Panc1 (cell line): ENCODE measurements at places on chromosomes 12 and 14. TPM values are rescaled to one million over a fixed set of nuclear protein-coding genes. Genes with fewer than 3 reads are reported as not detected.

- no peak for DNase-seq
These were observed 499.3 kb upstream of the TMEM132C start for GRCh38 chr12:127767656-127768055.

DNA sequence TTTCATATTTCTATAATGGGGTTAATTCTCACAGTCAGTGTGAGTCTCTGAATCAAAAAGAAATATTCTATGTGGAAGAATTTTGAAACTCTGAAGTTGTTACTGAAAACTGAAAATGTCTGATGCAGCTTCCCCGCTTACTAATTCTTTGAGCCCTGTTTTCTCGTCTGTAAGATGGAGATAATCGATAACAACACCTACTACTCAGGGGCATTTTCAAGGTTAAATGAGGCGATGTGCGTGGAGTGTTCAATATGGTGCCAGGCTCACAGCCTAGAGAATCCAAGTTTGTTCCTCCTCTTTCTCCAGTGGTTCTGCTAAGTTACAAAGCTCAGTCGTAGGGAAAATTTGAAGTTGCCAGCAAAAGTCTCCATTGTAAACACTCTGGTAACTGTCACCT, 391.4 kb downstream of the FUT8 start:
- no peak for DNase-seq

DNA sequence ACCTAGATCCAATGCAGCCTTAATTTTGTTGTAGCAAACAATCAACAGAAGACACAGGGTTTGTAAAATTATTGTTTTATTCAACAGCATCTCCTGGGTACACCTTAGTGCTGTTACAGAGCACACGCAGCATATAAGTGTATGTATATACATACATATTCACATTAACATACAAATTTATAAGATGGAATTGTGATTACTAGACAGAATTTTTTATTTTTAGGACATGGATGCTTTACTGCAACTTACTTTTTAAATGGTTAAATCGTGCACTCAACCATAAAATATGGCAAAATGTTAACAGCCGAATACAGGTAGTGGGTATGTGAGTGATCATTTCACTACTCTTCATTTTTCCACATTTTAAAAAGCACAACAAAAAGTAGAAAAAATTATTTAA, 16.6 kb downstream of the HEATR5A start:
- no peak for DNase-seq

Gene AMHR2
- total RNA-seq, result 0.13 TPM

Gene KERA
- total RNA-seq, result not detected

- DNase-seq, result no peak
These were observed 50.5 kb downstream of the SPTLC2 start for GRCh38 chr14:77565994-77566305.

Gene OR6C3
- not detected for total RNA-seq

Gene ACIN1
- 162 TPM for total RNA-seq

DNA sequence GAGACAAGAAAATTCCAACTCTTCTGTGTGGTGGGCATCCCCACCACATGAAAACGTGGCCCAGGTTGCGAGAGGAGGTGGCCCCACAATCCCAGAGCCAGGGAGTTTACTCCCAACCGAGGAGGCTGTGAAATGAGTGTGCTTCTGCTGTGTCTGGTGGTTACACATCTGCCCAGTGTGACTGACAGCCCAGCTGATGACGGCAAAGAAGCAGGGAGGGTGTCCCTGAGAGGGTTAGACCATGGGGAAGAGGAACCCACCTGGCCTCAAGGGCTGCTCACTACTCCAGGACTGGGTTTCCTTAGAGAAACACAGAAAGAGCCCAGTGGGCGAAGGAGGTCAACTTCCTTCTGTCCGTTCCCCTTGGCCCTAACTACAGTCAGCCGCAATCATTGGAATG, 24.6 kb downstream of the ZFP36L1 start:
- DNase-seq, result no peak

Gene KRT5
- not detected for total RNA-seq

GRCh38 chr12:111981987-111982386, 31.0 kb downstream of the TMEM116 start:
- DNase-seq, result no peak

Gene RNASE2
- total RNA-seq, result not detected

Gene CISTR
- total RNA-seq, result not detected

Gene LYSET
- total RNA-seq, result 20.9 TPM

DNA sequence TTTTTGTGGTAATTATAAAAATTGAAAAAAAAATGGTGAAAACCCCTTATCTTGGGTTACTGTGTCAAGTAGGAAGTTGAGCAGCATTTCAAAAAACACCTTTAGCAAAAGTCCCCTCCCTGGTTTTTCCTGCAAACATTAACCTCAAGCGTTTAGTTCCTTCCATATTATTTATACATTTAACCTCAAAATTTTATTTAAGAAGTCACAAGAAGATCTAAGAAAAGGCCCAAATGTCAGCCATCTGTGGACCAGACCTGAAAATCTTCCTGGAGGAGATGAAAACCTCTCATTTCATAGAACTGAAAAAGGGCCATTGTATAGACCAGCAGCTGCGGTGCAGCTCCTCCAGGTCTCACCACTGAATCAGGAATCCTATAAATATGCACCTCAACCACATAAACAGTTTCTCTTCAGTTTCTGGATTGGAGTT, 40.4 kb upstream of the BTG1 start:
- DNase-seq, result no peak

- no peak for DNase-seq
These were observed 42.6 kb upstream of the PLEKHD1 start for GRCh38 chr14:69441948-69442347.

Gene C14orf180
- total RNA-seq, result not detected

GRCh38 chr12:131507881-131508280, 203.0 kb upstream of the SFSWAP start:
- no peak for DNase-seq

DNA sequence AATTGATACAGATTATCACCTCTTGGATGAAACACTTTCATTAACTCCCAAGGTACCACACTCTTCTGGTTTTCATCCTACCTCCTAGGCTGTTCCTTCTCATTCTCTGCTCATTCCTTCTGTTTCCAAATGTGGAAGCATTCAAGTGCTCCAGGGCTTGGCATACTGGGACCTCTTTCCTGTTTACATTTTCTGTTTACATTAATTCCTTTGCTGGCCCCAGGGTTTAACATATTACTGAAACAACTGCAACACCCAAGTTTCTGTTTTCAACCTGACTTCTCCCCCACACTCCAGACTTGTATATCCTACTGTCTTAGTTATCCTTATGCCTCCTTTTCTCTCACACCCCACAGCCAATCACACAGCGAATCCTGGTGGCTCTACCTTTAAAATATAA, 386.3 kb upstream of the GARIN6 start:
- no peak for DNase-seq

DNA sequence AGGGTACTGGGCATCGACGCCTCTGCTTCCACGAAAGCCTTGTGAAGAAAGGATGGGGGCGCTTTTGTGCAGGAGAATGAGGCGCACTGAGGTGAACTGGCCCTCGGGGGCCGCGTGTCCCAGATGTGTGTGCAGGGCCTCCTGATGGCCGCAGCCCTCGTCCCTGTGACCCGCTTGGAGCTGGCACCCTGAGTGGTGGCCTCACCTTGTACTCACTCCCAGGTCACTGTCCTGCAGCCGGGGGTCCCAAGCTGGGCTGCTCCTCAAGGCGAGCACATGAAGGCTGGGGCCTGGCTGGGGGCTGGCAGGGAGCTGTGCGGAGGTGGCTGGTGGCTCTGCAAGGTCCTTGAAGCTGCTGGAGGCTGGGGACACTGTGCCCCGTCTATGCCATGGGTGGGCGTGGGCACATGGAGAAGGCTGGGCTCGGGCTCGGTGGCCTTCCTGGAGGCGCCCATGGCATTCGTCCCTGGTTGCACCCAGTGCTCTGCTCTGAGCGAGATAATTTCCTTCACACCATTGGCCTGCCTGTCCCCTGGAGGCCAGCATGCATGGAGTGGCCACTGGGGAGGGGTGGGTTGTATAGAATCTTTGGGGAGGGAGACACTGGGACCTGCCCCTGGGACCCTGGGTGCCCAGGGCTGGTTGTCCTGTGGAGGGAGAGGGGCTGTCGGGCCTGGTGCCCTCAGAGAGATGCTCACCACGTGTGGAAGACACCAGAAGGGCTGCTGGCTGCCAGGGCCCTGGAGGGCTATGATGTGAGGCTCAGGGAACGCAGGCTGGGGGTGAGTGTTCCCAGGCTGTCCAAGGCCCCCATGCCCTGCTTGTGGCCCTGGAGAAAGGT, 79.3 kb downstream of the TMEM121 start:
- no peak for DNase-seq

GRCh38 chr12:46430340-46430948, 57.9 kb upstream of the SLC38A2 start:
- DNase-seq, result peak; percentile 94

Gene KRT6C
- total RNA-seq, result not detected

Gene SIX1
- total RNA-seq, result 7.4 TPM

DNA sequence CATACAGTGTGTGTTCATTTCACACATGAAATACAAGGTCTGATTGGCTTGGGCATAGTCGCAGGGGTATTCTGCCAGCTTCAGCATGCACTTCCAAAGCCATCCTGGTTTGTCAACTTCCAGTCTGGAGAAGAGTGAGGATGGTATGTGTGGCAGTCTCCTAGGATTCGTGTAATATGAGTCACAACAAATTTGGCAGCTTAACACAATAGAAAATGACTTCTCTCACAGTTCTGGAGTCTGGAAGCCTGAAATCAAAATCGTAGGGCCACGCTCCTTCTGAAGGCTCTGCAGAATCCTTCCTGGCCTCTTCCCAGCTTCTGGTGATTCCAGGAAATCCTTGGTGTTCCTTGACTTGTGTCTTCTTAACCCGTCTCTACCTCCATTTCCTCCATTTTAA, 167.5 kb downstream of the PPM1H start:
- no peak for DNase-seq

DNA sequence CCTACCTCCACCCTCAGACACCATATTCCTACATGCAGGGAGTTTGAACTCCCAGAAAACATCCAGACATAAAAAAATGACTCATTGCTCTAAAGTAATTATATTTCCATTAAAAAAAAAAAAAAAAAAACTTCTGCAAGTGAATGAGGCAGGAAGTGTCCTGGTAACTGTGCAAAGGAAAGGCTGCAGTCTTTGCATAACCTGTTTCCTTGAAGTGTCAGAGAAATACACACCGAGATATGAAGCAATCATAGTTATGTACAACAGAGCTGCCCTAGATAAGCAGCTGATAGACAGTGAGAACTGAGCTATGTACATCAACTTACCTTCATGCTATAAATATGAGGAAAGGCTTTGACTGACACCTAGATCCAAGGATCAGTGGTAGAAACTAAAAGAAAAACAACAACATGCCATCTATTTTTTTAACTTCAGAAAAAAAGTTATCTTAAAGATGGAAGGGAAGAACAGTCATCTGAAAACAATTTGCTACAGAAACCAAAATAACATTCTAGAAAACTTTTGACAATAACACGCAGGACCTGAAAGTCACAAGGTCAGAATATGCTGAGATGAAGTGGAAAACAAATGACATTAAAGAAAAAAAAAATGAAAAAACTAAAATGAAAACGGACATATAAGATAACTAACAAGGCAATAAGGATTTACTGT, 263.2 kb downstream of the SEC23A start:
- no peak for DNase-seq

- no peak for DNase-seq
These were observed 225.7 kb downstream of the NUAK1 start for GRCh38 chr12:105912882-105913678.

Gene LTBP2
- 69.8 TPM for total RNA-seq

Gene ANO6
- total RNA-seq, result 120 TPM

Gene IL23A
- 0.41 TPM for total RNA-seq

Gene VRTN
- total RNA-seq, result not detected
